ENCODE measurements at places on chromosomes 2 and 18.

DNA sequence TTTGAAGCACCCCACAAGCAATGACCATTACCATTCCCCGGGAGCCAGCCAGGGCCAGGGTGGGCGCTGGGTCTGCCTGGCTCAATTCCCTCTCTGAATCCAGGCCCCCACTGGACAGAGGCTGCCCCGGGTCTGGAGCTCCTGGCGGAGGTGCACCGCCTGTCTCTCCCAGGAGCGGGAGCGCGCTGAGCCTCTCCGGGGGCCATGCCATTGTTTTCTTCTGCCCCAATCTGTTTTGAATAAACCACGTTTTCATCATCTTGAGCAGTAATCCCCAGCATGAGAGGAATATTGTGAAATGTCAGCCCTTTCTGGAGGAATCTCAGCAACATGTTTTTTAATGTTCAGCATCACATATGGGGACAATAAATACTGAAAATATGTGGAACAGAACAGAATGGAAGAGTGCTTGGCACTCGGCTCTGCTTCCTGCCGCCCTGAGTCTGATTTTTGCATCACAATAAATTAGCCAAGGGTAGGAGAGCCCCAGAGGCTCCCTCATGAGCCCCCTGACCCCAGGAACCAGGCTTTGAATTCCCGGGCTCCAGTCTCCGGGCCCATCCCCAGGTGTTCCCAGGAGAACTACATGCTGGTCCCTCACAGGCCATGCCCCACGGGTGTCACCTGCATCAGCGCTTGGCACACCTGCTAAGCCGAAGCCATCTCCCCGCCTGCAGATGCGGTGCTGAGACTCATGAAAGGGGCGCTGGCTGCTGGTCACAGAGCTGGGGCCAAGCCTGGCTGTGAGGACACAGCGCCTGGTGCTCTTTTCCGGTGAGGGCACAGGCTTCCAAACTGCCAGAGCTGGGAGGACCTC is 88.8 kb downstream of the INHBB start:
- H3K4me1 ChIP-seq = no peaks in the 10 kb centered on the region
- H3K36me3 ChIP-seq = no peaks in the 10 kb centered on the region
- no peak overlapping the region for H3K4me3 ChIP-seq

- DNase-seq = no peak
- H3K4me3 ChIP-seq = no peak overlapping the region
Observed at GRCh38 chr18:9986156-9986930, 72.5 kb downstream of the VAPA start.

GRCh38 chr2:46535360-46535759 is 56.0 kb downstream of the TMEM247 start:
- H3K4me3 ChIP-seq = no peak overlapping the region
- no peak for DNase-seq
- H3K27ac ChIP-seq = no peak overlapping the region
- H3K36me3 ChIP-seq = no peaks in the 10 kb centered on the region
- H3K4me1 ChIP-seq = peaks cover 1% of the 10 kb centered on the region
- H3K27me3 ChIP-seq = no peaks in the 10 kb centered on the region

DNA sequence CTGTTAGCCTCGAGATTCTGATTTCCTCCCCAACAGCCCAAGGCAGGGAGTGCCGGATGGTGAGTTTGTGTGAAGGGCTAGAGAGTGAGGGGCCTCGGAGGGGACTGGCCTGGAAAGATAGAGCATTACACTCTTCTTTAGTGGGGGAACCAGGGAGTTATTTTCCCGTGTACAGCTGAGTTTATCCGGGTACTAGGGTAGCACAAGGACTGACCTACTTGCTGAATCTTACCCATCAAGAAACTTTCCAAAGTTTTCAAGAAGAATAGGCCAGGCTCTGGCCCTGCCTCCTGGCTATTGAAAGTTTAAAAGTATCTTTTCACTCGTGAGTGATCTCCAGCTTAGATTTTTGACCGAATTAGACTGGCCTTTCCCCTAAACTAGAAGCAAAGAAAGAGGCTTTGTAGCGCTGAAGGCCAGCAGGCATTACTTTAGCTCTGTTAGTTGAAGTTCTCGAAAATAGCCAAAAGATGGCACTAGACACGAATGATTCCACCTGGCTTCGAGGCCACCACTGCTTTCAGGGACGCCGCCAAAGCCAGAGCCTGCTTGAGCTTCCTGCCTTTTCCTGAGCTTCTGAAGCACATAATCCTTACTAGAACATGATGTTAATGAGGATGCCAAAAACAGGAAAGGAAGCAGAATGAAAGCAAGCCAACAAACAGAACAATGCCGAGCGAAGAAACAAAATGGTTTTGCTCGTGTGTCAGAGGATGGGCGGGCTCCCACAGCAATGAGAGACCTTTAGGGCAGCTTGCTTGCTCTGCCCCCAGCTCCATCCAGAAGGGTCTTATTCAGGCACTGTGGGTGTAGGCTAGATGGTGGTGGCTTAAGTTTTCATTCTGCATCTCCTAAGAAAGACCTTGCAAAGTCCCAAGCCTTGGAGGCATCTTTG is 55.8 kb downstream of the TSN start:
- no peak for DNase-seq
- H3K4me1 ChIP-seq = peaks cover 1% of the 10 kb centered on the region
- H3K27me3 ChIP-seq = peaks cover 19% of the 10 kb centered on the region
- no peak overlapping the region for H3K4me3 ChIP-seq

DNA sequence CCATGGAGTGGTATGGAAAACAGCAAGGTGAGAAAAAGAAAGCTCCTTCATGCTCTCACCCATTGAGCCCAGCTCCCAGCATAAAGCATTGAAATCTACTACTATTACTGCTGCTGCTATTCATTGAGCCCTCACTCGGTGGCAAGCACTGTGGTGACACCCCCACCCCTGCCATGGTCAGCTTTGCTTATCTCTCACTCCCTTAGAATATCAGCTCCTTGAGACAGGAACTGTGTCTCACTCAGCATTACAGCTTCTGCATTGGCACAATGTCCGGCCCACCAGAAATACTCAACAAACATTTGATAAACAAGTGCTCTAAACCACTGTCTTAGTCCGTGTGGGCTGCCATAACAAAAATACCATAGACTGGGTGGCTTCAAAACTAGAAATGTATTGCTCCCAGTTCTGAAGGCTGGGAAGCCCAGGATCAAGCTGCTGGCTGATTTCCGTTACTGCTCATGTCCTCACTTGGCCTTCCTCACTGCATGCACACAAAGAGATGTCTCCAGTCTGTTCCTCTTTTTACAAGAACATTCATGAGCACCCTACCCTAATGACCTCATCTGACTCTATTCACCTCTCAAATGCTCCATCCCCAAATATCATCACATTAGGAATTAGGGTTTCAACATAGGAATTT is 116.3 kb downstream of the ZBTB7C start:
- no peak overlapping the region for H3K4me3 ChIP-seq
- peak; percentile 30 for DNase-seq
- peaks cover 4% of the 10 kb centered on the region for H3K4me1 ChIP-seq
- peaks cover under 1% of the 10 kb centered on the region for H3K27me3 ChIP-seq
- H3K36me3 ChIP-seq = no peaks in the 10 kb centered on the region

DNA sequence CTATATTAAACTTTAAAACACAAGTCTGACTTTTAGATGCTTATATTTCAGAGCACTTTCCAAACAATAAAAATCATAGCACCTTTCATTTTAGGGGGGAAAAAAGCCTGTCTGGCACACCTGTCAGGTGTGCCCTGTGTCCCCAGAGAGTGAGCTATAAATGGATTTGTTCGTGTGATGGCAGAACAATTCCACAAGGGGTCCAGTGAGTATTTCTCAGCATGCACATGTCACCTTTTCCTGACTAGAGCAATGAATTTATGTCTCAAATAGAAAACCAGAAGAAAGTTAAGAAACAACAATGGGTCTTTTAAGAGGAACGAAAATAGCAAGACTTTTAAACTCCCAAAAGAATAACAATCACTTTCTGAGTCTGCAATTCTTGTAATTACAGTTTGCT is 55.9 kb downstream of the ACVR1C start:
- peaks cover 10% of the 10 kb centered on the region for H3K27me3 ChIP-seq
- DNase-seq = no peak
- no peak overlapping the region for H3K4me3 ChIP-seq
- no peaks in the 10 kb centered on the region for H3K36me3 ChIP-seq
- no peak overlapping the region for H3K27ac ChIP-seq

GRCh38 chr18:53070788-53071187 is 730.8 kb downstream of the DCC start:
- no peak overlapping the region for H3K27ac ChIP-seq
- no peak for DNase-seq
- H3K27me3 ChIP-seq = no peaks in the 10 kb centered on the region
- H3K36me3 ChIP-seq = no peaks in the 10 kb centered on the region
- no peak overlapping the region for H3K4me3 ChIP-seq
- H3K4me1 ChIP-seq = no peaks in the 10 kb centered on the region

DNA sequence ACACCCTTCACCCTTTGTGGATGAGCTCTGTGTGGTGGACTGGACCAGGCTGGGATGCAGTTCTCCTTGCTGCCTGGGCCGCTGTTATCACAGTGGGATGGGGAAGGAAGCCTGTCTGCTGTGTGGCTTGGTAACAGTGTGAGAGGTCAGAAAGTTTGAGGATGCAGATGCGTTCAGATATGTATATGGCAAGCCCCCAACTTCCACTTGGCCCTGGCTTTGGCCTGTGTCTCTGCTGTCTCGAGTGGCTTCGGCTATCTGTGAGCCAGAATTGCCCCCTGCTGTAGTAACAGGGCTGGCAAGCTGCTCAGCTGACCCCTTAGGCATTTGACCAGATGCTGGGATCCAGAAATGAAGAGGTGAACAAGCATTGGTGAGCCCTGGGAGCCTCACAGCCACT is 106.8 kb downstream of the WDSUB1 start:
- H3K27ac ChIP-seq = no peak overlapping the region
- H3K4me3 ChIP-seq = no peak overlapping the region
- no peaks in the 10 kb centered on the region for H3K27me3 ChIP-seq
- H3K4me1 ChIP-seq = peaks cover 6% of the 10 kb centered on the region
- no peak for DNase-seq

GRCh38 chr2:142796161-142796560 is 81.3 kb upstream of the KYNU start:
- no peak for DNase-seq
- no peak overlapping the region for H3K4me3 ChIP-seq
- H3K27ac ChIP-seq = peak overlapping the region; percentile 3
- H3K27me3 ChIP-seq = no peaks in the 10 kb centered on the region

DNA sequence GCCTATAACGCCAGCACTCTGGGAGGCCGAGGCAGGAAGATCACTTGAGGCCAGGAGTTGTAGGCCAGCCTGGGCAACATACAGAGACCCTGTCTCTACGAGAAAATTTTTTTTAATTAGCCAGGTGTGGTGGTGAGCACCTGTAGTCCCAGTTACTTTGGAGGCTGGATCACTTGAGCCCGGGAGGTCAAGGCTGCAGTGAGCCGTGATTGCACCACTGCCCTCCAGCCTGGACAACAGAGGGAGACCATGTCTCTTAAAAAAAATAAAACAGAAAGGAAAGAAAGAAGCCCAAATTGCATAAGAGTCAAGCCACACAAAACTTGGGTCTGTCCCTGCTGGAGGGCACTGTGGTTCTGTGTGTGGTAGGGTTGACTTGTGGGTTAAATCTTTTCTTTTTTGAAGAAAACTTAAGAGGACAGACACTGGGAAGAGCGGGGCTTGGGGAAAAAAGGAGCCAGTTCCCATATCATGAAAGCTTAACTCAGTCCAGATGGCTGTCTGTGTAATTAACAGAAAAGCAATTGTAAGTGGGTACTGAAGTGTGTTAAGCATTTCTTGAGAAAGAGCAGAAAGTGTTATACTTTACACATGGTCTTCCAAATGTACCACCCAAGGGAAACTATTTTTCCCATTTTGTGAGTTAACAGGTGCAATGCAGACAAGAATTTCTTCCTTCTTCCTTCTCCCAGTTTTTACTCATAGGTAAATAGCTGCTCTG is 115.1 kb downstream of the ALPK2 start:
- no peak overlapping the region for H3K4me3 ChIP-seq
- peaks cover 4% of the 10 kb centered on the region for H3K4me1 ChIP-seq
- no peaks in the 10 kb centered on the region for H3K27me3 ChIP-seq
- peaks cover 37% of the 10 kb centered on the region for H3K36me3 ChIP-seq

- peak within 1 kb of the TSS; percentile 87 for H3K4me3 ChIP-seq
- peaks cover 28% of the 10 kb centered on the region for H3K27me3 ChIP-seq
- no peak for DNase-seq
- peak within 1 kb of the TSS; percentile 58 for H3K27ac ChIP-seq
- H3K4me1 ChIP-seq = peaks cover 35% of the 10 kb centered on the region
Observed at GRCh38 chr2:60553495-60554073, at the start of gene BCL11A. TSS of gene BCL11A (minus strand) at chr2:60553654. CDS start at chr2:60553270, 384 bp downstream.

- no peak for DNase-seq
- peaks cover 2% of the 10 kb centered on the region for H3K4me1 ChIP-seq
- H3K36me3 ChIP-seq = peaks cover 3% of the 10 kb centered on the region
- H3K27me3 ChIP-seq = no peaks in the 10 kb centered on the region
Observed at GRCh38 chr2:19321946-19322345, 36.5 kb downstream of the OSR1 start.
